ENCODE measurements at places on chromosomes 16 and 17.

- no peak for DNase-seq
Measured at GRCh38 chr17:79631640-79632431, 21.0 kb upstream of the RBFOX3 start.

DNA sequence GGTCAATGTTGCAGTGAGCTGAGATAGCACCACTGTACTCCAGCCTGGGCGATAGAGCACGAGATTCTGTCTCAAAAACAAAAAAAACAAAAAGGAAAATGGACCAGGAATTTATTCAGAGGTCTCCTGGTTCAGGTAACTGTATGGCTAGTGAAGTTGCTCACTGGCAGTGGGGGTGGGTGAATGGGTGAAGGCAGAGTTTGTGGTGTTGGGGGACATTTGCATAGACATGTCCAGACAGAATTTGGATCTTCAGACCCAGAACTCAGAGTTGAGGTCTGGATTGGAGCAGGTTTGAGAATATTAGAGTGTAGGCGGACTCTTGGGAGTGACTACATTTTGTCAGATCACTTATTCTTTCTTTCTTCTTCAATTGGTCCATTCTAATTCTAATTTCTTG is 55.0 kb downstream of the SMPD3 start:
- no peak for DNase-seq

DNA sequence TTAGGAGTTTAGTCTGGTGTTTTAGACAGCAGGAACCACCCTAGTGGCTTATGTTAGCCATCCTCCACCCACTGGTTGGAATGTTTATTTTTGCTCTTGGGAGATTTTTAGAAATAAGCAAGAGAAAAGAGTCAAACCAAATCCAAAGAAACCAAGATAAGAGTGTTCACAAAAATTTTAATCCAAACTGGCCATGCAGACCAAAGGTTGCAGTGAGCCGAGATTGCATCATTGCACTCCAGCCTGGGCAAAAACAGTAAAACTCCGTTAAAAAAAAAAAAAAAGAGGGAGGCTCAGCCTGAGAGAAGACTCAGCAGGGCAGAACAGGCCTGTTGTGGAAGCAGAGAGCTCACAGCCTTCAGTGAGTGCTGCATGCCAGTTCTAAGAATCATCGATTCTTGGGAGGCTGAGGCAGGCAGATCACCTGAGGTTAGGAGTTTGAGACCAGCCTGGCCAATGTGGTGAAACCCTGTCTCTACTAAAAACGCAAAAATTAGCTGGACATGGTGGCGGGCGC is 12.2 kb upstream of the C16orf54 start:
- peak; percentile 16 for DNase-seq

- no peak for DNase-seq
Measured at GRCh38 chr17:77495575-77495974, 354.8 kb downstream of the SEC14L1 start.

DNA sequence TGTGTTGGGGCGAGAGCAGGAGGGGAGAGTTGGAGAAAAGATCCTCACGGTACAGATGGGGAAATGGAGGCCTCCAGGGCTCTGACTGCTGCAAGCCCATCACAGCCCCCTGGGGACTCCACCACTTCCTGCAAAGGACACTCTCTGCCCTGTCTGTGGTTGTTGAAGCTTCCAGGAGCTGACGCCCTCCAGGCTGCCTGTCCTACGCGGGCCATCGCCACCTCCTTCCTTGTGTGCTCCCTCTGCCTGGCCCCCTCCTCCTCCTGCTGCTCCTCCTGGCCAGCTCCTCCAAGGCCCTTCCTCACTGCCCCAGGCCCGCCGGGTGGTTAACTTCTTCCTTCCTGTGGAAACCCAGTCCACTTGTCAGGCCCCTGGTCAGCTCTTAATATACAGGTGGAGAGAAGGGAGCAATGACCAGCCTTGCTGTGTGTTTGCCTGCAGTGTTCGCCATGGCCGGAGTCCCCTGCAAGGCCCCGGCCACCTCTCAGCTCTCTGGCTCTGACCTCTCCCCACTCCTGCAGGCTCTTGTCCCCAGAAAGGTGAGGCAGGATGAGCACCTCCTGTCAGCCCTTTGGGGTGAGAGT is 18.4 kb upstream of the STAC2 start:
- DNase-seq, result no peak

- no peak for DNase-seq
Measured at GRCh38 chr16:20323591-20324117, 3.7 kb downstream of the GP2 start.

DNA sequence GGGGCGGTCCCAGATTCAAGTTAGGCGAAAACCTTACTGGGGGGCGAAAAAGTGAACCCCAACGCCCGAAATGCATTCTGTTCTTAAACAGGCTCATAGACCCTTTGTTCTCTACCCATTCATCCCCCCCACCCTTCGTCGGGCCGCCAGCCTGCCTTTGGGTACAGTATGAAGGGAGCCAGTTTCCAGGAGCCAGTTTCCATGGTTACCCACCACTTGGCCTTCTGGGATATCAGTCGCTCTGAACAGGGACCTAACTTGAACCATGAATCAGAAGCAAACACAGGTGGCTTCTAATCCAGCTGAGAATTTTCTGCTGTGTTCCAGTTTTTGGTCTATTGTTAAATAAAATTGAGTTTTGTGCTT is 532 bp downstream of the DHX40 start:
- DNase-seq, result peak; percentile 69

- no peak for DNase-seq
Measured at GRCh38 chr17:19019041-19019941, 14.7 kb upstream of the FAM83G start.

DNA sequence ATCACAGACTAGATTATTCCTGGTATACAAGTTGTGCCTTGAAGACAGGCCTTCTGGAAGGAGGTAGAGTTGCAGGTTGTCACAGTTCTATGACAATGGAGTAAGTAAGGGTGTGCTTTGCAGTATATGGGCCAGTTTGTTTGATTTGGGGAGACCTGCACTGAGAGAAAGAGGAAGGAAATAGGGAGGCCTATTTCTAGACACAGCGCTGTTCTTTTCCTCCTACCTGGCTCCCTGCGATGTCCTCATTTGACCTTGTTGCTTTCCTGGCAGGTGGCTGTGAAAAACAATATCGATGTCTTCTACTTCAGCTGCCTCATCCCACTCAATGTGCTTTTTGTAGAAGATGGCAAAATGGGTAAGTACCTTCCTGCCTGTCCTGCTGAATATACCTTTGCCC is 22.5 kb upstream of the RASL10B start:
- DNase-seq, result no peak

GRCh38 chr17:76091526-76092286 is 11.9 kb downstream of the EXOC7 start:
- DNase-seq, result no peak

DNA sequence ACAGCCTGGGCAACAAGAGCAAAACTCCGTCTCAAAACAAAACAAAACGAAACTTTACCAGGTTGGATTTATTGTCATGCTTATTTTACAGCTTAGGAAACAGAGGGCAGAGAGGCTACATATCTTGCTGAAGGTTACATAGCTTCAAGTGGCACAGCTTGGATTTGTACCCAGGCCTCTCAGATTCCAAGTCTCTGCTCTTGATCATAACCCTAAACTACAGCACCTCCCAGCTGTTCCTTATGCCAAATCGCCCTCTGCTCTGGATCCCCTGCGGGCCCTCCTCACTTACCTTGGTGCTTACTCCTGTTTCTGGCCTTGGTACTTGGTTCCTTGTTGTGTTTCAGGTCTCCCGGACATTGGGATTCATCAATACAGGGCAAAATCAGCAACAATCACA is 11.7 kb upstream of the CUEDC1 start:
- no peak for DNase-seq

DNA sequence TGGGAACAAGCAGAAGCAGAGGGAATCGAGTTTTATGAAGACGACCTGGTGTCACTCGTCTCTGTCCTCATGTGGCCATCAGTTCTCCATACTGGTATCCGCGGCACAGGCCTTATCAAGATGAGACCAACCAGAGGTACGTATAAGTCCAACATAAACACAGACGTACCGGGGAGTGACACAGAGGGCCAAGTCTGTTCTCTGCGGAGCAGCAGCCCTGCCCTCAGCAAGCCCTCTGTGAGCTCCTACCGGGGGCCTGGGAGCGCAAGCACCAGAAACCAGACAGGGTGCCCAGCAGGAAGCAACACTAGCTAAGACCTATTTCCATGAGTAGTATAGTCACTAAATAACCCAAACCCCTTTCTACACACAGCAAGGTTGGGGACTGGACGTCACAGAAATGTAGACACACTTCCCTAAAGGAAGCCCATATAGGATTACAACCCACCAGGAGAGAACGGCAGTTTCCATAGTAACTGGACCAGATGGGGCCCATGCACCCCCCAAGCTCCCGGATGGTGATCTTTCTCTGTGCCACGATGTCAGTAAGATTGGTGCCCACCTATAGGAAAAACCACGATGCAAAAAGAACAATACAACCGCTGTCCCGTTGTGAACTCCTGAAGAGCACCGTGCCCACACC is 911 bp downstream of the ARL16 start:
- no peak for DNase-seq

DNA sequence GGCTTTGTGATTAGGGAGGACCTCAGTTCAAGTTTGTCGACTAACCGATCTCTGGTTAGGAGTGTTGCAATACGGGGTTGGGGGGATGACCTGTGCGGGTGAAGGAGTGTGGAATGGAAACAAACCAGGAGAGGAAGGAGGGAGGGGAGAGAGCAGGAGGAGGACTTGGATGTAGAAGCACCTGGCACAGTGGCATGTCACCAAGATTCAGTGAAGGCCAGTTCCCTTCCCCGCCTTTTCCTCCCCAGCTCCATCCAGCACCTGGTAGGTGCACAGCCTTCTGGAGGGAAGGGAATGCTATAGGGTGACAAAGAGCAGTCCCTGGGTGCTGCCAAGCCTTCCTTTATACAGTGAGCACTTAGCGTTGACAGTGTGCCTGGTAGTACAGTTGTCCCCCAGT is 107.4 kb upstream of the CRHR1 start:
- no peak for DNase-seq

- no peak for DNase-seq
Measured at GRCh38 chr16:49330562-49331201, 42.9 kb upstream of the C16orf78 start.

- DNase-seq, result no peak
Measured at GRCh38 chr16:67311607-67312488, 14.7 kb downstream of the KCTD19 start.

DNA sequence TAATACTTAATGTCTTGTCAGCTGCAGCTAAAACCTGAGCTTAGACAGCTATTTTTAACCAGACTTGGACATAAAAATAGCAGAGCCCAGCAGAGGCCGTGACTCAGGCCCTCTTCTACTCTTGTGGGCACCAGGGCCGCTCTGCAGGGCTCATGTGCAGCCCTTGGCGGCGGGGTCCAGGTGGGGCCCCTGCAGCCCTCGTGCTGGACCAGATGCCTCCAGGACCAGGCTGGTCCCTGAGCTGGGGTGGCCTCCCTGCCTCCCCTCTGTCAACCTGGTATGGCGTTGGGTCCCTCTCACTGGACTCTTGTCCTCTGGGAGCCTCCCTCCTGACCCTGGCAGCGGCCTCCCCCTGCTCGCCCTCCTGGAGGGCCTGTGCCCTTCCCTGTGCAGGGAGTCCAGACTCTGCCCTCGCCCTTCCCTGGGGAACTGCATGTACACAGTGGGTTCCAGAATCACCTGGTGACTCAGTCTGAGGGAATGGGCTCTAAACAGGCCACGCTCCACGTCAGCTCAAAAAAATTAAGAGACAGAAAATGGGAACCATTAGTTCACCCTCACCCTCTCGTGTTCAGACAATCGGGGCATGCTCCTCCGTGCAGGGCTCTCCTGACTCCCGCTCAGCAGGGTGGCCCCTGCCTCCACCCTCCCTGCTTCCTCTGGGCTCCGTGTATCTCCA is 9.7 kb downstream of the CDK5R1 start:
- no peak for DNase-seq

DNA sequence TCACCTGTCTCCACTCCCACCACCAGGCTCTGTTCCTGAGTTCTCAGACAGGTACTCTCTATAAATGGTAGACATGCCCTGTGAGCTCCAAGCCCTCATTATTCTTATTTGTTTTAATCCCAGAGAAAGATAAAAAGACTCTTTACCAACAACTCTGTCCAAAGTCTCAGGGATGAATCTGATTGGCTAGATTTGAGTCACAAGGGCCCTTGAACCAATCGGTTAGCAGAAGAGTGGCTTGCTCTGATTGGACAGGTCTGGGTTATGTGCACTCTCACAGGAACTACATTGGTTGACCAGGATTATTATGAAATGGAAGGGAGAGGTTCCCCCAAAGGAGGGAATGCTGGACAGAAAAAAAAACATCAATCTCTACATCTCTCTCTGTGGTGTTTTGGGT is 7.5 kb downstream of the COTL1 start:
- DNase-seq, result no peak
